ENCODE measurements at places on chromosomes 2 and 18.

- no peak for DNase-seq
Observed at GRCh38 chr18:46051731-46052461, 20.2 kb downstream of the PSTPIP2 start.

- no peak for DNase-seq
Observed at GRCh38 chr18:63253014-63253413, 66.6 kb downstream of the BCL2 start.

- DNase-seq: no peak
Observed at GRCh38 chr2:197045115-197045514, 118.6 kb upstream of the PGAP1 start.

DNA sequence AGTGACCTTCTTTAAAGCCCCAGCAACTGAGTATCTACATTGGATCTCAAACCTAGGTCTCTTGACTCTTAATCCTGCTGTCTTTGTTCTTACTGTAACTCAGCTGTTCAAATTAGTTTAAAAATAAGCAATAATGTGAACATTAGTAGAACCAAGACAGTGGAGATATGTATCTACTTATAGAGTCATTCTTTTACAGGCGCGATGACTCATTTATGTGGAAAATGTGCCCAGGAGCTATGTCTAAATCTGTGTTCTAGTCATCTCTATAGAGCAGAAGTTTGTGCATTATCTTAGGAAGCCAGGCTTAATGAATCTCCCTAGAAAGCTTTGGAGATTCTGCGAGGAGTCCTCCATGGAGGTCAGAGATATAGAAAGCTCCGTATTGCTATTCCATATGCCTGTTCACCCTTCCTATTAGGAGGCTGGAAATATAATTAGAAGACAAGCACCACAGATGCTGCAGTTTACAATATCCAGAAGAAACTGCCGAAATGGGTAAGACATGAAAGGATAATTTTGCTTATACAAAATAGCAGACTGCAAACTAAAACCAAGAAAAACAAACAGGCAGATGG is 211.6 kb downstream of the TRIB2 start:
- DNase-seq: no peak

- no peak for DNase-seq
Observed at GRCh38 chr18:35564795-35565453, 16.6 kb upstream of the GALNT1 start.

DNA sequence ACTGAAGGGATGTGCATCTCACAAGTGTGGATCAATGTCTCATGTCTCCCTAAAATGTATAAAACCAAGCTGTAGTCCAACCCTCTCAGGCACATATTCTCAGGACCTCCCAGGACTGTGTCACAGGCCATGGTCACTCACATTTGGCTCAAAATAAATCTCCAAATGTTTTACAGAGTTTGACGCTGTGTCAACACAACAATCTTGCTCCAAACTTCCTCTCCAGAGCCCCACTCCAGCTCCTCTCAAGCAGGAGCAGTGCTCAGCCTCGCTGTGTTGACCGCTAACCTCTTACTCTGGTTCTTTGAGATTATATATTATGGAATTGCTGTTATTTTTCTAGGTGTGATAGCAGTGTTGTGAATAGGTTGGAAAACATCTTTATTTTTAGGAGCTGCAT is 56.2 kb downstream of the CYP27C1 start:
- DNase-seq: no peak

DNA sequence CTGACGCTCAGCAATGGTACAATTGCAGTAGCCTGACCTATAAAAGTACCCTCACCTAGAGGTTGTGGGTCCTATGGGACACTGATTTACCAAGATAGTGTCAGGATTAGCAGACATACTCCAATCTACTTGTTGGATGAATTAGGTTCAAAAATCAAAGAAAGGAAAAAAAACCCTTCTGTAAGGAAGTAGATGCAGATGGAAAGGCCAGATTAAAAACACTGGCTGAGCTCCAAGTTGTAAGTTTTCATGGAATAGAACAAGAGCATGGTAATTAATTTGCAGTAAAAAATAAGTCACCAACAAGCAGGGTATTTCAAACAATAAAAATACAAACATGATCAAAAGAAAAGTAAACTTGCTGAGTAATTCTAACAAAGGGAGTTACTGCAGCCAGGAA is 26.4 kb downstream of the IDH1 start:
- no peak for DNase-seq

- no peak for DNase-seq
Observed at GRCh38 chr18:11586896-11587295, 22.5 kb upstream of the SLC35G4 start.
